ENCODE measurements at places on chromosomes 16 and 17.

DNA sequence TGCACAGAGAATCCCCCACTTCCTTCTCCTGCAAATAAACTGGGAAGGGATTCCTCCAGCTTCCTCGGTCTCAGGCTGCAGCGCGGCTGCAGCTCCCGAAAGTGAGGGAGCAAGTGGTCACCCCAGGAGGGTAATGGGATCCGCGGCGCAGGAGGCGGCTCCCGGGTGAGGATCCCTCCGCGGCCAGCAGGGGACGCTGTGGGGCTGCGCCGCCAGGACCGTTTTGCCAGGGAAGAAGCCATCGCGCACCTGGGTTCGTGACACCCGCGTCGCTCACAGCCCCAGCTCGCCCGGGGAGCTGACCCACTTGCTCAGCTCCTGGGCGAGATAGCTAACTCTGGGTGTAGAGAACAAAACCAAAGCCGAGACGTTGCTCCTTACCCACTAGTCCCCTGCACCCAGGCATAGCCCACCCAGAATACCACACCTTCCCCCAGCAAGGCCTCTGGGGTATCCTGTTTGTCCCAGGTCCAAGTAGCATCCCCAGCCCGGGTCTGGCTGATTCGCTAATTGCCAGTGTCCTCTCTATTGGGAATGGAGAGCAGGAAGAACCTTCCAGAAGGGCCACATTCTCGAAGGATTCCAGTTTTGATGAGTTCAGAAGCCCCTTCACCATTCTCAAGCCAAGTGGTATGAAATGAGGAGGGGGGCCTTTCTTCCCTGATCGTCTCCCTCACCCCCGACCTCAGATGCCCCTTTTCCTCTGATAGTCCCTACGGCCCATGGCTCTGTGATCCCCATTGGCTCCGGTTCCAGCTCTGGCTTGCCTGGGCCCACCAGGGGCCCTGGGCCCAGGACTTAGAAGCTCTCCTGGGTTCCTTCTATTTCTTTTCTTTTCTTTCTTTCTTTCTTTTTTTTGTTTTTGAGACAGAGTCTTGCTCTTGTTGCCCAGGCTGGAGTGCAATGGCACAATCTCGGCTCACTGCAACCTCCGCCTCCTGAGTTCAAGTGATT is 14.1 kb downstream of the CYGB start:
- peak; percentile 94 for DNase-seq

DNA sequence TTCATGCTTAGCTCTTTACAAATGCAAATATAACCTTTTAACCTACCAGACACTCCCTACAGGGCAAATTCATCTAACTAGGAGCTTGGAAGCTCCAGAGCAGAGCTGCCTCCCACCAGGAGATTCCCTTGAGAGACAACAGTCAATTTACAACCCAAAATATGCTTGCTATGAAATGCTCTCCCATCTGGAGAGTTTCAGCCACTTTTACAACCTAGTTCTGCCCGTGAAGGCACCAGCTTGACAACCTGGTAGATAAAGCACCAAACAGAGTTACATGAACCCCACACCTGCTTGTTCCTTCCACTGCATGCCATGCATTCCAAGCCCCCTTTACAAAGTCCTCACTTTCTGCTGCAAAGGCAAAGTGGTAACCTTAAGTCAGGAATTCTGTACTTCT is 215.3 kb upstream of the KIF2B start:
- DNase-seq: no peak

- DNase-seq: no peak
These were observed 17.6 kb downstream of the SPAG9 start for GRCh38 chr17:51103050-51103449.

- no peak for DNase-seq
These were observed 31.7 kb upstream of the ETV4 start for GRCh38 chr17:43577664-43578403.

Data from ecto neural progenitor cell (in vitro differentiated cells).